ENCODE measurements at places on chromosomes 5 and 9. TPM values are rescaled to one million over a fixed set of nuclear protein-coding genes. Genes with fewer than 3 reads are reported as not detected.

HNRNPH1 gene
- total RNA-seq = 586 TPM

SHOC1 gene
- not detected for total RNA-seq

CCL27 gene
- not detected for total RNA-seq

AMBP gene
- total RNA-seq = not detected

GLIPR2 gene
- total RNA-seq = 31.4 TPM

AJM1 gene
- total RNA-seq = 7.9 TPM

SPINK13 gene
- total RNA-seq = not detected

AOPEP gene
- 124 TPM for total RNA-seq

TNFSF15 gene
- 2.1 TPM for total RNA-seq

GPRIN1 gene
- 1.5 TPM for total RNA-seq

DNA sequence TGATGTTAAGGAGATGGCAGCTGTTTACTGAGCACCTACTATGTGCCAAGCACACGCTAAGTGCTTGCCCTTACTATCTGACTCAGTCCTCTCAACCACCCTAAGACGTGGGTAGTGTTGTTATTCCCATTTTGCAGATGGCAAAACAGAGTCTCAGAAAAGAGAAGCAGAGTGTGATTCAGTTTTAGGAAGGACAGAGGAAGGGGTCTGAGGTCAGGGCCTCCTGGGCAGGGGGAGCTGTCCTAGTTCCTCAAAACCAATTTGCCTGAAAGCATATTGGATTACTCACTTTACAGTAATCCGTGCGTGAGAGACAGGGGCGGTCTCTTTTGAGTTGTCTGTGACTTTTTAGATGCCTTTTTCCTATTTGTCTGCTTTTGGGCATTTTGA lies 23.2 kb downstream of the DNM1 start:
- DNase-seq = no peak

GRCh38 chr5:170278611-170279458 lies 18.7 kb downstream of the LCP2 start:
- peak; percentile 92 for DNase-seq

DNA sequence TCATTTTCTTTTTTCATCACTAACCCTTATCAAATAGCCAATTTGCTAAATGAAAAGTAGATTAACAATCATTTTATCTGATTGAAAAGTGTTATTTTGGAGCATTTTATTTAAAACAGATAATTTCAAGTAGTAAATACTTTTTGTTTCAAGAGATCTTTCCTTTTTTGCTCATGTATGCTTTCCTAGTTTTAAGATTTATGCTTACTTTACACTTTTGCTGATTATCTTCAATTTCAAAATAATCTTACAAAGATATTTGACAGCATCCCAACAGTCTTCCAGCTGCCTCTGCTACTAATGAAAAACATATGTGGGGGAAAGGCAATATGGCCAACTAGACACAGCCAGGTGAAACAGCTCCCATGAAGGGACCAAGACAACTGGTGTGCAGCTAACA lies 1027.3 kb upstream of the CDH9 start:
- DNase-seq = no peak

DNA sequence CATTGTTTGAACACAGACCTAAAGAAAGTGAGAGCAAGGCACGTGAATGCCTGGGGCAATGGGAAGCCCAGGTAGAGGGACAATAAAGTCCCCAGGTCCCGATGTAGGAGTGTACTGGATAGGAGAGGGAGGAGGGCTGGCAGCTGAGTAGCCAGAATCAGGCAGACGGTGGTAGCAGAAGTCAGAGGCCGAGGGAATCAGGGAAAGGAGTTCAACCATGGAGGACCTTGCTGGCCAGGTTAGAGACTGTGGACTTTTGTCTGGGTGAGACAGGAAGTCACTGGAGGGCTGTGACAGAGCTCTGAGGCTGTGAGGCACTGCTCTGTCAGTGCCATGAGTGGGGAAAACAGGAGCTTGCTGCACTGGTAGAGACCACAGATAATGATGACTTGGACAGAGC lies 248.2 kb downstream of the EFNA5 start:
- DNase-seq = no peak

- DNase-seq = no peak
Observed at GRCh38 chr9:109247228-109247627, 73.6 kb downstream of the EPB41L4B start.

GRCh38 chr9:89555451-89556375 lies 49.1 kb upstream of the GADD45G start:
- no peak for DNase-seq

GRCh38 chr5:157464519-157465171 lies 4.6 kb downstream of the NIPAL4 start:
- DNase-seq = no peak

- no peak for DNase-seq
Observed at GRCh38 chr5:154356020-154356655, 89.7 kb upstream of the SAP30L start.

- DNase-seq = no peak
Observed at GRCh38 chr9:77194423-77194822, 17.1 kb downstream of the VPS13A start.

DNA sequence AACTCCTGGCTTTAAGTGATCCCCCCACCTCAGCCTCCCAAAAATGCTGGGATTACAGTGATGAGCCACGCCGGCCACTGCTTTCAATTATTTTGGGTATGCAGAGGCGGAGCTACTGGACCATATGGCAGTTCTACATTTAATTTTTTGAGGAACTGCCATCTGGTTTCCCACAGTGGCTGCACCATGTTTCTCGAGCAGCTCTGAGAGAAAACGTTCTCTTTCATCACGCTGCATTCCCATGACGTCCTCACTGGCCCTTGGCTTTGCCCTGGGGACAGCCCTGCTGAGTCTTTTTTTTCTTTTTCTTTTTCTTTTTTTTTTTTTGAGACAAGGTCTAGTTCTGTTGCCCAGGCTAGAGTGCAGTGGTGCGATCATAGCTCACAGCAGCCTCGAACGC lies 35.5 kb upstream of the GRHPR start:
- no peak for DNase-seq

- no peak for DNase-seq
Observed at GRCh38 chr5:136750224-136750862, 385.0 kb upstream of the TRPC7 start.

DNA sequence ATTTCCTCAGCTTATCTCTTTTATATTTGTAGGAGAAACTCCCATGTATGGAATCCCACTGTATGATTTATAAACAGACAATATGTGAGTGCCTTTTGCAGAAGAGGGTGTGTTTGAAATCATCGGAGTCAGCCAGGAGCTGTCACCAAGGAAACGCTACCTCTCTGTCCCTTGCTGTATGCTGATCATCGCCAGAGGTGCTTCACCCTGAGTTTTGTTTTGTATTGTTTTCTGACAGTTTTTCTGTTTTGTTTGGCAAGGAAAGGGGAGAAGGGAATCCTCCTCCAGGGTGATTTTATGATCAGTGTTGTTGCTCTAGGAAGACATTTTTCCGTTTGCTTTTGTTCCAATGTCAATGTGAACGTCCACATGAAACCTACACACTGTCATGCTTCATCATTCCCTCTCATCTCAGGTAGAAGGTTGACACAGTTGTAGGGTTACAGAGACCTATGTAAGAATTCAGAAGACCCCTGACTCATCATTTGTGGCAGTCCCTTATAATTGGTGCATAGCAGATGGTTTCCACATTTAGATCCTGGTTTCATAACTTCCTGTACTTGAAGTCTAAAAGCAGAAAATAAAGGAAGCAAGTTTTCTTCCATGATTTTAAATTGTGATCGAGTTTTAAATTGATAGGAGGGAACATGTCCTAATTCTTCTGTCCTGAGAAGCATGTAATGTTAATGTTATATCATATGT lies 18.0 kb upstream of the CTSL start:
- DNase-seq = no peak

GRCh38 chr5:63097286-63097685 lies 518.7 kb downstream of the LRRC70 start:
- no peak for DNase-seq

- no peak for DNase-seq
Observed at GRCh38 chr9:89952401-89952800, 347.6 kb downstream of the GADD45G start.

GRCh38 chr9:3323714-3324113 lies 202.1 kb downstream of the RFX3 start:
- DNase-seq = no peak

DNA sequence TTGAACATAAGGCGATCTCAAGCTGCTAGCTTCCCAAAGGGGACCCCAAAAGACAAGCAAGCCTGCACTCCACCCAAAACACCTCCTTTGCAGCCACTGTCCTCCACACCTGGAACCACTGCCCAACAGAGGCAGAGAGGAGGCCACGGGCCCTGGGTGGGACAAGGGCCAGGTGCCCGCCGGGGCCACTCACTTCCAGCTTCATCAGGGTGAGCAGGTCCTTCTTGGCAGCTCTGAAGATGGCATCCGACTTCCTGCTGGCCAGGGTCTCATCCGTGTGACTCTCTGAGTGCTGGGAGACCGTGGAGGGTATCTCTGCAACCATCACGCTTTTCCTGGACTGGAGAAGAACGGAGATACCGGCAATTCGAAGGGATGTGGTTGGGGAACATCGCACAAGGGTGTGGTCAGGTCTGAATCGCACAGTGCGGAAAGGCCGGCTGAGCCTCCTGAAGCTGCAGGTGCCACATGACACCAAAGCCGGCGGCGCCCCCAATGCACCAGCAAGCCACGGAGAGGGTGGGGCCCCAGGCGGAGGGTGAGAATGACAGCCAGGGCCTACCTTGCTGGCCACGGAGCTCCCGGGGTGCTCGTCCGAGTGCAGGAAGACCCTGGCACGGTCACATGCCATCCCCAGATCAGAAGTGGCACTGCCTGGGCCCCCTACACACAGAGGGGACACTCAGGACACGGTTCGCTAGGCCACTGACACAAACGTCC lies 44.6 kb downstream of the PNPLA7 start:
- no peak for DNase-seq

- no peak for DNase-seq
Observed at GRCh38 chr5:163565492-163565891, 60.1 kb downstream of the MAT2B start.

GRCh38 chr9:106860721-106861639 lies 2.0 kb upstream of the ZNF462 start:
- no peak for DNase-seq

GRCh38 chr5:72157625-72157962 lies 50.3 kb downstream of the MAP1B start:
- no peak for DNase-seq

DNA sequence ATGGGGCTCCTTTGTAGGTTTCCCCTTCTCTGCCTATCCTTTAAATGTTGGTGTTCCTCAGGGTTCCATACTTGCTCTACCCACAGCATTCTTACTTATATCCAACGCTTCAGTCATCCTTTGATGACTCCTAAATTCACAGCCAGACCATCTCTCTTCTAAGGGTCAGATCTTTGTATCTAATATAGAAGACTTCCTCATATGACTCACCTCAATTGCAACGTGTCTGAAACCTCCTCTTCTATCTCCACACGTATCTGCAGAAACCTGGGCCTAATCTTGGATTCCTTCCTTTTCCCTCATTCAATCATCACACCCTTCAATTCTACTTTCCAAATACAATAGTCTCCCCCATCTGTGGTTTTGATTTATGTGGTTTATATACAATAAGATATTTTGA lies 68.3 kb downstream of the HMGCR start:
- no peak for DNase-seq

All from Peyer's patch (tissue), 4 donors.